ENCODE measurements at places on chromosomes 2 and 18.

- no peak for DNase-seq
Observed at GRCh38 chr2:12613137-12613835, 103.5 kb upstream of the TRIB2 start.

DNA sequence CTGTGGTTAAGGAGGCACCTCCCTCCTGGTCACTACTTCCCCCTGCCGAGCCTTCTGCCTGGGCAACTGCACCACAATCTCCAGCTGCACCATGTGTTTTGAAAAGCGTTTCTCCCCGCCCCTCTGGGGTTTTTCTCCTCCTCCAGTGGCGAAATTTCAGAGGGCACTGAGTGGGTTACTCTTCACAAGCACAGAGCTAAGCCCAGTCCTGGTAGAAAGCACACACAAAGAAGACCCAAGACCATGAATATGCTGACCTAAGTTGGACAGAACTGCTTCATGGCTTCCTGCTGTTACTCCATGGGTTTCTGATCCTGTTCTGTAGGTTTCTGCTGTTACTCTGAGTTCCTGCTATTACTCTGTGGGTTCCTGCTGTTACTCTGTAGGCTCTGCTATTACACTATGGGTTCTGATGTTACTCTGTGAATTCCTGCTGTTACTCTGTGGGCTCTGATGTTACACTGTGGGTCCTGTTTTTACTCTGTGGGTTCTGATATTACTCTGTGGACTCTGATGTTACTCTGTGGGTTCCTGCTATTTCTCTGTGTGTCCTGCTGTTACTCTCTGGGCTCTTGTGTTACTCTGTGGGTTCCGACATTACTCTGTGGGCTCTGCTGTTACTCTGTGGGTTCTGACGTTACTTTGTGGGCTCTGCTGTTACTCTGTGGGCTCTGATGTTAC lies 216.6 kb downstream of the RTP5 start:
- no peak for DNase-seq

DNA sequence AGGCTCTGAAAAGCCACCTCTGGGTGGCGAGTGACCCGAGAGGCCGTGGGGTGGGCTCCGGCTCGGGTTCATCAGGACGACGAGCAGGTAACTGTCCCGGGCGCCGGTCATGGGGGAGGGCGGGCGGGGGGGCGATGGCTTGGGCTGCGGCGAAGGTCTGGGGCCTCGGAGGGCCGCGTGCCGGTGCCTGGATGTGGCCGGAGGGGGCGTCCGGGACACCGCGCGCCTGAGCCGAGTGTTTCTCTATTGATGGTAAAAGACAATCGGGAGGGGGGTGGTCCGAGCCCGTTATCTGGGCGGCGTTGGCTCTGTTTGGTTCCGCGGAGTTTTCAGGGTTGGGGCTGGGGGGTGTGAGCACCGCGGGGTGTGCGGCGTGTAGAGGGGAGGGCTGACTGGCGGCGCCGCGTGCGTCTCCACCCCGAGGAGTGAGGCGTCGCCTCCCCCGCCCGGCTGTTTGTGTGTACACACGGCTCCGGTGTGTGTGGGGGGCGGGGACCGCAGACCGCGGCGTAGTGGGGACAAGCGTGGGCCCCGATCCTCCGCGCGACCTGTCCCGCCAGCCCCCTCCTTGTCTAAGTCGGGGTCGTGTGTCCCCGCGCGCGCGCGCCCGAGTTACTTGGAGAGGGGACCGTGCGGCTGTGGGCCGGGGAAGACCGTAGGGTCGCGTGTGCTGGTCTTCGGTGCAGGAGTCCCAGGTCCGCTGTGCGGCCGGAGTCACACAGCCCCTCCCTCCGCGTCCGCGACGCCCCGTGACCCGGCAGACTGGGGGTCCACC lies 1.6 kb downstream of the CTIF start:
- DNase-seq, result no peak

GRCh38 chr2:238793801-238794449 lies 54.0 kb upstream of the TWIST2 start:
- no peak for DNase-seq

- no peak for DNase-seq
Observed at GRCh38 chr2:96945014-96945413, 41.4 kb downstream of the FAM178B start.

DNA sequence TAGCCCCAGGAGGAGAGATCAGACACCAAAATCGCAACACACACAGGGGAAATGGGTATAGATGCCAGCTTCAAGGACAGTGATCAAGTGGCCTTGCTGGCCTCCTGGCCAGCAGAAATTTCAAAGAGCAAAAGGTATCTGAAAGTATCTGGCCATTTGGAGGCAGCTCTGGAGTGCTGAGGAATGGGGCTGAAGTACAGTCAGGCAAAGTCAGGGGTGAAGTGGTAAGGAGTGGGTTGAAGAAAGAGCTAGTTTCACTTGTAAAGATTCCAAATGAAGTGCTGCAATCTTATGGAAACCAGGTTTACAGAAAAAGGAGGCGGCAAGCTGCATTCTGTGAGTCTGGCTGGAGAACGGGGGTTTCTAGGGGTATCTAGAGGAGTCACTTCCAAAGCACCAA lies 19.2 kb upstream of the PCBP1 start:
- no peak for DNase-seq

DNA sequence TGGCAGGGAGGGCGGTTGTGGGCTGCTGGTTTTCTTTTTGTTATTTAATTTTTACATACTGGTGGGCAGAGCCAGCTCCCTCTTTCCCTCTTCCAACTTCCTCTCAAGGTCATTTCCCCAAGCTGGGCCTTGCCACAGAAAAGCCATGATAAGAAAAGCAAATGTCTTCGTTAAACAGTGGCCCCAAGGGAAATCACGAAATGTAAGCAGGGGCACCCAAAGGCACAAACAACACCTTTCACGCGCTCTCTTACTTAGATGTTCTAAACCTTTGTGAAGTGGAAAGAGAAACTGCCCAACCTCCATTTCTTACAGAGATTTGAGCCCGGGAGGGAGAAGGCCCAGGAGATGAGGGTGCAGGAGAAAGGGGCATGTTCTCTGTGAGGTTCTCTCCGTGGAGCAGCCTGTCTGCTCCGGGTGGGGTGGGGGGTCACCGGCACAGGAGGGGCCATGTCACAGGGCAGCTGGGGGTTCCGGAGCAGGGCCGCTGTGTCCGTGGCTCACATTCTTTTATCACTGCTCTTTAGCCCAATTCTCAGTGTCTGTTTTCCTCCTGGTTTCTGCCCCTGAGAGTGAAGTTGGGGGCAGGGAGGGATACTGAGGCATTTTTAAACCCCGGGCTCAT lies 190.7 kb upstream of the GATA6 start:
- DNase-seq, result no peak

GRCh38 chr2:18253686-18254197 lies 306.7 kb downstream of the RDH14 start:
- no peak for DNase-seq

GRCh38 chr2:156944871-156945270 lies 312.6 kb upstream of the GALNT5 start:
- DNase-seq, result no peak

DNA sequence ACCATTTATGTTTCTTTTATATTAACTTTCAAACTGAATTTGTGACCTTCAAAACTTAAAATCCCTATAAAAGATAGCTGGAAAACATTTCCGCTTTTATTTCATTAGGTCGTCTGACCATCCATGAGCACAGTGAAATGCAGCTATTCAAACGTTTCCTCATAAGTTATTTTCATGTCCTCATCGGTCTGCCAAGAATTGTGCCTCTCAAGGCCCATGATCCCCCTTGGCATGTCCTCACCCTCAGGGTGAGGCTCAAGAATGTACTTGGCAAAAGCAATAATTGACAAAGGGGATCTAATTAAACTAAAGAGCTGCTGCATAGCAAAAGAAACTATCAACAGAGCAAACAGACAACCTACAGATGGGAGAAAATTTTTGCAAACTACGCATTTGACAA lies 12.4 kb downstream of the SLC66A2 start:
- no peak for DNase-seq

DNA sequence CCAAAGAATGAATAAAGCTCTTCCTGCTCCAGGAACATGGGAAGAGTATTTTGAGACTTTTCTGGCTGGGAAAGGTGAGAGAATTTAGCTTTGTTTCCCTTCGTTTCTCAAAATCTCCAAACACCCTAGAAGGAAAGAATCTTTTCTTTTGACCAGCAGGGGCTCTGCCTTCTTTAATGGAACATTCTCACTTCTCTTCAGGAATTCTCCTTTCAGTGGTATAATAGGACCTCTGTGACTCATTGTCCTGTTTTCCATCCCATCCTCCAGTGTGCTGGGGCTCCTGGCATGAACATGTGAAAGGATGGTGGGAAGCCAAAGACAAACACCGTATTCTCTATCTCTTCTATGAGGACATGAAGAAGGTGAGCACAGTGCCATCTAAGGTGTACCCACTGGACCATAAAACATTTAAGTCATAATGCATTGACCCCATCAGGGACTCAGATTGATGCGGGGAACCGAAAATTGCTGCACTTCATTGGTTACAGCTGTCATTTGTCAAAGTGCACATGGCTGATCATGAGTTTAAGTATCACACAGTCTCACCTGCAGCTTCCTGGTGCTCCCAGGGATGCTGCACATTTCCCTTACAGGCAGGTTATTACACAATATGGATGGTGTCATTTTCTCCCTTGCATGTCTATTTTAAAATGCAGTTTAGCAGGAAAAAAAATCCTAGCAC lies 5.5 kb downstream of the SULT1C4 start:
- DNase-seq, result no peak

DNA sequence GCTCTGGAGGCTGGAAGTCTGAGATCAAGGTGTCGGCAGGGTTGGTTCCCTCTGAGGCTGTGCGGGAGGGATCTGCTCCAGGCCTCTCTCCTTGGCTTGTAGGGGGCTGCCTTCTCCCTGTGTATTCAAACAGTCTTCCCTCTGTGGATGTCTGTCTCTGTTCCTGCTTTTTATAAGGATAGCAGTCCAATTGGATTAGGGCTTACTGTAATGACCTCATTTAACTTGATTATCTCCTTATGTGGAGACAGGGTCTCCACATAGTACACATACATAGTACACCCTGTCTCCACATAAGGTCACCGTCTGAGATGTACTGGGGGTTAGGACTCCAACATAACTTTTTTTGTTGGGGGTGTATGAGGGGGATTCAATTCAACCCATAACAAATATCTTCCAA lies 30.5 kb downstream of the TCF7L1 start:
- no peak for DNase-seq

GRCh38 chr2:177889818-177890460 lies 182.6 kb downstream of the PDE11A start:
- no peak for DNase-seq

GRCh38 chr2:169808221-169808620 lies 9.6 kb downstream of the SSB start:
- no peak for DNase-seq

GRCh38 chr2:237691908-237692600 lies 64.7 kb downstream of the LRRFIP1 start:
- DNase-seq, result peak; percentile 85

- no peak for DNase-seq
Observed at GRCh38 chr2:131039101-131039440, 54.2 kb downstream of the FAM168B start.

GRCh38 chr2:45332094-45332493 lies 279.0 kb downstream of the SRBD1 start:
- DNase-seq, result no peak

- DNase-seq, result no peak
Observed at GRCh38 chr2:170217778-170218251, 39.9 kb downstream of the MYO3B start.

GRCh38 chr18:49548229-49548636 lies 13.6 kb upstream of the LIPG start:
- no peak for DNase-seq

GRCh38 chr2:151762694-151763093 lies 28.4 kb upstream of the NEB start:
- DNase-seq, result no peak

DNA sequence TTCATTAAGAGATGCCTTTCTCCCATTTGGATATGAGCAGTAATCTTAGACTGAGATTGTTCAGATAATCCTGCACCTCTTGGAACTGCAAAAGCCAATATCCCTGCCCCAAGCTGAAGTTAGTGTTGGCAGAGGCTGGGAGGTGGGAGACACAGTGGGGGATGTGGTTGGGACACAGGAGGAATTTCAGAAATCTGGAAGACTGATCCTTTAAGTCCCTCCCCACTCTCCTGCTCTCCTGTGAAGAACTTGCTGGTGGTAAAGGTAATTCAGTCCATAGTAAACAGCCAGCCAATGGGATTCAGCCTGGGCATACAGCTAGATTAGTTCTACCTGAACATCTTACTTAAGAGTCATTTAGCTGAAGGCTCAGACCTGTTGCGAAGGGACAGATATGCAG lies 50.0 kb upstream of the TMEM178A start:
- no peak for DNase-seq

- no peak for DNase-seq
Observed at GRCh38 chr18:7329016-7329415, 98.1 kb downstream of the LRRC30 start.

GRCh38 chr18:23244401-23244800 lies 109.1 kb downstream of the CABLES1 start:
- DNase-seq, result peak; percentile 100

DNA sequence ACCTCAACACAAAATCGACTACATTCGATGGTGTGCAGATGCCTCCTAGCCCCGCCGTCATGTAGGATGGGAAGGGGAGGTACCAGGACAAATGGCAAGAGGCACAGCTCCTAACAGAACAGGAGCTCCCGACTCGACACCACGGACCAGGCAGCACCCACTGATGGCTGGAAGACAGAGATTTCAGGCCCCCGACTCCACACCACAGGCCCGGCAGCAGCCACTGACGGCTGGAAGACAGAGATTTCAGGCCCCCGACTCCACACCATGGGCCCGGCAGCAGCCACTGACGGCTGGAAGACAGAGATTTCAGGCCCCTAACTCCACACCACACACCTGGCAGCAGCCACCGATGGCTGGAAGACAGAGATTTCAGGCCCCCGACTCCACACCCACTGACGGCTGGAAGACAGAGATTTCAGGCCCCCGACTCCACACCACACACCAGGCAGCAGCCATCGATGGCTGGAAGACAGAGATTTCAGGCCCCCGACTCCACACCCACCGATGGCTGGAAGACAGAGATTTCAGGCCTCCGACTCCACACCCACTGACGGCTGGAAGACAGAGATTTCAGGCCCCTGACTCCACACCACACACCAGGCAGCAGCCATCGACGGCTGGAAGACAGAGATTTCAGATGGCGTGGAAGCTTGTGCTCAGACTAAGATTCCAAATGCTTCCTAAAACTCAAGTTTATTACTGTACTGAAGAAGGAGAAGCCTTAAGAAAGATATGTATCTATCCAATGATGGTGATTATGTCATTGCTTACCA lies 135.5 kb downstream of the EIPR1 start:
- DNase-seq, result no peak

Measured in D721Med (cell line).